ENCODE measurements at places on chromosomes 13 and 19. TPM values are rescaled to one million over a fixed set of nuclear protein-coding genes. Genes with fewer than 3 reads are reported as not detected.

Gene SIPA1L3
- 43.4 TPM for total RNA-seq

Gene KLK2
- total RNA-seq, result not detected

Gene GJB2
- not detected for total RNA-seq

Gene ZNF560
- total RNA-seq, result not detected

Gene ENOX1
- 0.54 TPM for total RNA-seq

Gene MAP3K10
- total RNA-seq, result 8.3 TPM

Measured in hematopoietic multipotent progenitor cell (in vitro differentiated cells).